CD4-positive, alpha-beta memory T cell (primary cell): ENCODE measurements at places on chromosomes 13 and 19.

GRCh38 chr19:38385057-38385803 lies 2.6 kb downstream of the GGN start:
- DNase-seq, result no peak

DNA sequence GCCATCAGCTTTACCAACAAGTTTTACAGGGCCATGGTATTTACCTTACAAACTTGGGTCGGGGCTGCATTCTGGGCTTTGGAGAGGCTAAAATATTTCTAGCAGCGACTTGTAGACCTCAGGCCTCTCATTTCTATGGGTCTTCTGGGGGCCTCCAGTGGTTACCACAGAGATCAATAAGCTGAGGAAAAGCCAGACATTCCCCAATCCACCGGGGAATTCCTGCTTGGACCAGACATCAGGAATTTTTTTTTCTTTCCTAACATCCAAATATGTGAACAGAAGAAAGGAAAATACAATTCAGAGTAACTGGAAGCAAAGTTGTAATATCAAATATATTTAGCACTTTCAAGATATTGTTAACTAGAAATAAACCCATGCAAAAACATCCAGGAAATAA lies 1.5 kb downstream of the DZIP1 start:
- DNase-seq, result no peak

DNA sequence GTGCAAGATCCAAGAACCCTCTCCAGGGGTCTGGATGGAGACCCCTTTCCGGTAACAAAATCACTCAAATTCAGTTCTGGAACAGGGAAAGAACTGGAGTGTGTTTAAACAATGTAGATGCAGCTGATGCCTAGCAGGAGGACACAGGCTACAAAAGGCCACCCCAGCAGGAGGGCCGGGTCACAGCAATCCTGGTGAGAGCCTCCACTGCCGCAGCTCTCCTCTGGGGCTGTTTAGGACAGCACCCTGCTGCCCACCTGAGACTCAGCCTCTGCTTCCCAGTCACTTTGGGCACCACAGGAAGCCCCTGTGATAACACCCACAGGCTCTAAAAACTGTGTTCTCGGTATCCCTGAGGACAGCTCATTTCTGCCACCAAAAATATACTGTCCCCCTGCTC lies 318.7 kb upstream of the NBEA start:
- no peak for DNase-seq

DNA sequence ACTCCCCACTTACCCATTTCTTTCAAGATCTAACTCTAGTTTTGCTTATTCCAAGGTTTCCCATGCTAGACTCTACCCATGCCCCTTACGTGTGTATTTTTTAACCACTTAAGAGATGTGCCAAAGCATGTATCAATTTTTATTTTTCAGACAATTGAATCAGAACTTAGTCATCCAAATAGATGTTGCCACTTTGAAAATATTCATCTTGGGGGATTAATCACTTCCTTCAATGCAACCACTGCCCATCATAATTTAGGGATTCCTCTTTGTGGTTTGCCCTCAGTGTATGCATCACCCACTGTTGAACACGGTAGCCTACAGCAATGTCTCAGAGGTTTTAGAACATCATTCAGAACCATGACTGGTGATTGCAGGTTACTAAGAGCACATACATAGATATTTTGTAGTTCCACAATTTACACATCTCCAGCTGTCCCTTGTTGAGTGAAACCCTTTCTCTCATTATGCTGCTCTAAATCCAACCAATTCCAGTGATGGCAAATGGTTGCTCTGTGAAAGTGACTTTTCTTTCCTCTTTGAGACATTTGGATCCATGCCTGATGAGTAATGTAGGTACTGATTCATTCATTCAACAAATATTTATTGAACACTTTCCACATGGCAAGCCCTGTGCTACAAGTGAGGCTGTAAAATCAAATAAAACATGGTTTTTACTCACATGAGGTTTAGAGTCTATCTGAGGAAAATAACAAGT lies 60.6 kb upstream of the SERP2 start:
- no peak for DNase-seq

DNA sequence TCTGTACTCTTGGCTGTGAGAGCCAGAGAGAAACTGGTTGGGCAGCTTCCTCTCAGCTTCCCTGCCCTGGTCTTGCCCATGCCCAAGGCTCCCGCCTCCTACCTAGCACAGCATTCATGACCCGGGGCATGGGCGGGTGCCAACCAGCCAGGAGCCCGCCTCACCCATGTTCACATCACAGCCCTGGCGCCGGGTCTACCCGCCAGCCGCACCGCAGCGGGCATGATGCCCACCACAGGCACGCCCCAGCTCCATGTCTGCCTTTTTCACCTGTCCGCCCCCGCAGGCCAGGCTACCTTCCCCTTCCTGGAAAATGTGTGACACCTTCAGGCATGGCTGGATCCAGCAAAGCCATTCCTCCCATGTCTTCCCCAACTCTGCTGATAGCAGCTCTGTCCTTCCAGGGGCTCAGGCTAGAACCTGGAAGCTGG lies 42.1 kb downstream of the PTPRS start:
- no peak for DNase-seq

- no peak for DNase-seq
Measured at GRCh38 chr19:15268192-15268927, 36.1 kb upstream of the EPHX3 start.

DNA sequence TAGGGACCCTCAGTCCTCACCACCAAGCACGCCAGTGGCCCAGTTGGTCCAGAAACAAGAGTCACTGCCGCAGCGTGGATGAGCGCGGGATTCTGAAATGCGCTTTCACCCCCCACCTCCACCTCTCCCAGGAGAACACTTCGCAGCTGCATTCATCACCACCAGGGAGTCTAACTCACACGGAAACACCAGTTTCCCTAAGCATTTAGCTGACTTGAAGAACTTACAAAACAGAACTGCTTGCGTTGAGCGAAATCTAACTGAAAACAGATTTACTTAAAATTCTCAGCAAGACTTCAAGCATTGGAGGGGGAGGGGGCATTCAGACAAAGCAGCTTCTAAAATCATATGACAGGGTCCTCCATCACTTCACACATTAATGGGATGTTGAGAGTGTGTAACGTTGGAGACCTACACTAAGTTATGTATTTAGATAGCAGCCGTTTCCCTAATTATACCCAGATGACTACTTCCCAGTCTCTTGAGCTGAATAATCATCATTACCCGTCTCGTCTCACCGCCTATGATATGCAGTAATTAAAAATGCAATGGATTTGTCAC lies 258.2 kb upstream of the IRS2 start:
- no peak for DNase-seq

- no peak for DNase-seq
Measured at GRCh38 chr19:30224689-30225606, 147.2 kb upstream of the ZNF536 start.

DNA sequence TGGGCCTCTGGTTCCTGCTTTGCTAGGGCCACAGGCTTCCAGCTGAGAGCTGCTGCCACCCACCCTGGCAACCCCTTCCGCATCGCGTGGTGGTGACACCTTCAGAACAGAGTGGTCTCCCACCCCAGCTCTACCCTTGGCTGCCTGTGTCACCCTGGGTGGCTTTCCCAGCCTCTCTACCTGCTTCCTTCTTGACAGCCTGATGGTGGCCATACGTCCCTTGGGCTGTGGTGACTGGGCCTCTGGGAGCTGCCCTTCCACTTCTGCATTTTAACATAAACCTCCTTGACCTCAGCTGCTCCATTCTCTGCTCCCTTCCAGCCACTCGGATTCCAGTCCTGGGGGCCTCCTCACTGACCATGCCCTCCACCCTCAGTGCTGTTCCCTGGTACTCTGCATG lies 17.0 kb downstream of the PAK4 start:
- no peak for DNase-seq

- no peak for DNase-seq
Measured at GRCh38 chr13:94198681-94199080, 280.8 kb downstream of the DCT start.

- no peak for DNase-seq
Measured at GRCh38 chr19:34141025-34141424, 31.3 kb upstream of the LSM14A start.

DNA sequence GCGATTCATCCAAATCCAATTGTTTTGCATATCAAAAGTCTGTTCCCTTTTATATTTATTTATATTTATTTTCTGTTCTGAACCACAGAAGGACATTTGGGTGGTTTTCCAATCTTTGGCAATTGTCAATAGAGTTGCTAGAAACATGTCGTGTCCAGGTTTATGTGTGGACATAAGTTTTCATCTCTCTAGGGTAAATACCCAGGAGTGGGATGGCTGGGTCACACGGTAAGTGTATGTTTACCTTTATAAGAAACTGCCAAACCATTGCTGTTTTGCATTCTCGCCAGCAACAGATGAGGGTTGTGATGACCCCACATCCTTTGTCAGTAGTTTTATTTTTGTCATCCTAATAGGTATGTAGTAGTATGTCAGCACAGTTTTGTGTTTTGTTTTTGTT lies 12.5 kb downstream of the AP1M1 start:
- no peak for DNase-seq

GRCh38 chr19:33301144-33301899 lies 1.0 kb downstream of the CEBPA start:
- DNase-seq, result no peak

DNA sequence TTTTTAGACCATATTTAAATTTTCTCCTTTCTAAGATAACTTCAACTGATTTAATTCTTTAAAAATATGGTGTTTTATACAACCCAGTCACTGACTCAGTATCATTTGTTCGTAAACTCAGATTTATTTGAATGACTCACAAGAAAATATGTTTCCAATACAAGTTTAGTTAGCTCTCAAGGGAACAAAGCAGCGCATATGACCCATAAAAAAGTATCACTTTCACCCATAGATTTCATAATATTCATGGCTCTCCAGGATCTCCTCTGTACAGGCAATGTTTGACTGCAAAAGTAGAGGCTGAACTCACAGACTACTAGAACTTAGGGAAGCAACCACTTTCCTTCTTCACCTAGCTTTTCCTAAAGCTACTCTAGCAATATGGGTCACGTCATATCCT lies 405.6 kb upstream of the PCDH9 start:
- no peak for DNase-seq

DNA sequence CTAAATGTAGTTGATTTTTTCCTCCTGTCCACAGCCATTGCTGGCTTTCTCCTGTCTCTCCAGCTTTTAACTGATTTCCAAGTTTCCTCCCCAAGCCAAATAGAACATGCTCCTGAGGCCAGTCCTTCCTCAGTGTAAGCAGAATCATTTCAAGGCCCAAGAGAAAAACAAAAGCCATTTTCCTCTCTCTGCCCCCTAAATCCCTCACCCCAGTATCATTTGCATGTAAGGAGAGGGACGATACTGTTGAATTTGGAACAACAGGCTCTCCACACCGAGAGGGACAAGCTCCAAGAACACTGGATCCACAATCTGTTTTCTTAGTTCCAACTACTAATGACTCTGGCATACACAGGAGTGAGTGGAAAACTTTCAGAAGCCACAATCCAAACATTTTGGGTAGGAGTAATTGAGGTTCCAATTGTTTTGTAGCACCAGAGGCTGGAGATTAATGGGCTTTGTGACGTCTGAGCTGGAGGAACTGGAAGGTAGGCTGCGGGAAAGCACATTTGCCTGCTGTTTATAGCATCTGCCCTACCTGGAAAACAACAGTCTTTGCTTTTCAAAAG lies 156.8 kb downstream of the FLT1 start:
- no peak for DNase-seq

DNA sequence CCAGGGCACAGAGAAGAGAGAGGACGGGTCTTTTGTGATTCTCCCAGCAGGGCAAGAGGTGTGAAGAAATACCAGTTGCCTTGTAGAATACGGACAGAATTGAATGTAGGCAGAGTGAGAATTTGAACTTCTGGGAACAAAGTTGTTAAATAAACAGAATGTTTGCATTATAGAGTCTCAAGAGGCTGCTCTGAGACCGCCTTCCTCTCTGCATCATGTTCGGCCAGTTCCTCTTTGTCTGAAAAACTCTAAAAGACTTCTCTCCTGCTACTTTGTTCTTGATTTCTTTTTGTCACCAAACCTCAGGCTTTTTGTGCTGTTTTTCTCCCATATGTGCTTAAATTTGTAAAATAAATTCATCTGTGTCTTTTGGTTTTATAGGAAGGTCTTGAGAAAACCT lies 256.4 kb downstream of the DLEU7 start:
- no peak for DNase-seq

DNA sequence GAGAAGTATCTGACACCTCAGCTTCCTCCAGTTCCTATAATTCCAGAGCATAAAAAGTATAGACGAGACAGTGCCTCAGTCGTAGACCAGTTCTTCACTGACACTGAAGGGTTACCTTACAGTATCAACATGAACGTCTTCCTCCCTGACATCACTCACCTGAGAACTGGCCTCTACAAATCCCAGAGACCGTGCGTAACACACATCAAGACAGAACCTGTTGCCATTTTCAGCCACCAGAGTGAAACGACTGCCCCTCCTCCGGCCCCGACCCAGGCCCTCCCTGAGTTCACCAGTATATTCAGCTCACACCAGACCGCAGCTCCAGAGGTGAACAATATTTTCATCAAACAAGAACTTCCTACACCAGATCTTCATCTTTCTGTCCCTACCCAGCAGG lies 3.1 kb downstream of the KLF5 start:
- DNase-seq, result no peak

DNA sequence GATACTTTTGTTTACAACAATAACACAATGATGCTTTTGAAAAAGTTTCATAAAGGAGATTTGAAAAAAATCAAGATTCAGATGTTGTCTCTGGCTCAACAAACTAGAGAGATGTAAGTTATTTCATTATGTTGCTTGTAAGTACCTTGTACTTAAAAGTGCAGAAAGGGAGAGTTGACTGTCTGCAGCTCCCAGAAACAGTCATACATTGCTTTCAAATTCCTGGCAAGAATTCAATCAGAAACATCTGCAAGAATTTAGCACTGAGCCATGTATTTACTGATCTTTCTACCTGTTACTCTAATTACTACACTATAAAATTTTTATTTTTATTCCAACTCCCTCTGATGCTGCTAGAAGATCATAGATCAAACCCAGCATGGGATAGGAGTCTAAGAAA lies 1261.3 kb upstream of the SPRY2 start:
- no peak for DNase-seq

DNA sequence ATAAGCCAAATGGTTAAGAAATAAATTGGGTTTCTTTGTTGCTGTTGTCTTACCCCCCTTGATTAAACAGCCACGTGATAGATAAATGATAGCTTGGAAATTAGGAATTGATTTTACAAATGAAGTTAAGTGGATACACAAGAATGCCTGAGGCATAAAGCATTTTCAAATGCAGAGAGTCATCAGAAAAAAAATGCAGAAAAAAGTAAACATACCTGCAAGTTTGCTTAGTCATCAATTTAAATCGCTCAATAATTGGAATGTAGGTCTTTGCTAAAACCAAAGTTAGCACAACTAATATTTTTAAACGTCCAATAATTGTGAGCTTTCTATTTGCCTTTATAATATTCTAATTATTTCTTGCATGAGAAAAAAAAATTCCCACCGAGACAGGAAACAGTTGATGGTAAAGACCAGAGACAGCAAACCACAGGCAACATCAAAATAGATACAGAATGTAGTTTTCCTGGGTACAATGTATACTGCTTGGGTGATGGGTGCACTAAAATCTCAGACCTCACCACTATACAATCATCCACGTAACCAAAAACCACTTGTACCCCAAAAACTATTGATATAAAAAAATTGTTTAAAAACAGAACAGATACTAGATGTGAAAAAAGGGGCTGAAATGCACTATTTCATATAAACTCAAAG lies 924.0 kb downstream of the PCDH9 start:
- no peak for DNase-seq

- no peak for DNase-seq
Measured at GRCh38 chr13:103884101-103884723, 818.0 kb upstream of the SLC10A2 start.

- no peak for DNase-seq
Measured at GRCh38 chr13:103291798-103292572, 225.8 kb upstream of the SLC10A2 start.

- DNase-seq, result no peak
Measured at GRCh38 chr19:31880283-31880682, 465.1 kb upstream of the ZNF507 start.

GRCh38 chr19:42150911-42151361 lies 18.7 kb upstream of the POU2F2 start:
- DNase-seq, result no peak
